Keratinocyte (primary cell): ENCODE measurements at places on chromosomes 6 and 20. TPM values are rescaled to one million over a fixed set of nuclear protein-coding genes. Genes with fewer than 3 reads are reported as not detected.

The KCNK16 gene
- polyA plus RNA-seq, result not detected in 3 replicates

The GNMT gene
- polyA plus RNA-seq, result 0.08 to 0.10 TPM in 2 of 3 replicates, not detected in the other

The CALHM5 gene
- polyA plus RNA-seq, result 0.80 to 2.9 TPM (median 0.94 TPM) in 3 replicates

The CSNK2A1 gene
- polyA plus RNA-seq, result 79.7 to 122 TPM (median 115 TPM) in 3 replicates

The CLPSL2 gene
- polyA plus RNA-seq, result not detected in 3 replicates
